ENCODE measurements at places on chromosomes 3 and 15. TPM values are rescaled to one million over a fixed set of nuclear protein-coding genes. Genes with fewer than 3 reads are reported as not detected.

The SPESP1 gene
- 0.97 TPM for total RNA-seq

The ADGRG7 gene
- total RNA-seq: not detected

The GOLGA8T gene
- not detected for total RNA-seq

The SERINC4 gene
- 0.28 TPM for total RNA-seq

The AGBL1 gene
- total RNA-seq: 0.14 TPM

The RBP2 gene
- not detected for total RNA-seq

The KCNMB3 gene
- total RNA-seq: 0.52 TPM

GRCh38 chr15:58525991-58526421, 94.2 kb downstream of the LIPC start:
- H3K27me3 ChIP-seq: no peaks in the 10 kb centered on the region
- no peaks in the 10 kb centered on the region for H3K36me3 ChIP-seq
- DNase-seq: no peak

GRCh38 chr3:187903697-187904096, 158.4 kb upstream of the BCL6 start:
- no peak overlapping the region for H3K4me3 ChIP-seq
- DNase-seq: no peak
- no peaks in the 10 kb centered on the region for H3K36me3 ChIP-seq
- H3K4me1 ChIP-seq: peaks cover 11% of the 10 kb centered on the region
- no peak overlapping the region for H3K27ac ChIP-seq

GRCh38 chr3:181358562-181358961, 353.2 kb upstream of the SOX2 start:
- H3K4me3 ChIP-seq: no peak overlapping the region
- no peaks in the 10 kb centered on the region for H3K4me1 ChIP-seq
- no peaks in the 10 kb centered on the region for H3K27me3 ChIP-seq
- no peak for DNase-seq

GRCh38 chr3:160379628-160380214, 19.3 kb downstream of the IFT80 start:
- no peaks in the 10 kb centered on the region for H3K27me3 ChIP-seq
- DNase-seq: no peak
- no peak overlapping the region for H3K4me3 ChIP-seq
- H3K27ac ChIP-seq: no peak overlapping the region

GRCh38 chr15:69232144-69232543, 66.6 kb upstream of the PAQR5 start:
- no peak overlapping the region for H3K4me3 ChIP-seq
- no peaks in the 10 kb centered on the region for H3K36me3 ChIP-seq
- H3K4me1 ChIP-seq: peaks cover 2% of the 10 kb centered on the region
- H3K27ac ChIP-seq: no peak overlapping the region
- no peaks in the 10 kb centered on the region for H3K27me3 ChIP-seq
- DNase-seq: no peak

DNA sequence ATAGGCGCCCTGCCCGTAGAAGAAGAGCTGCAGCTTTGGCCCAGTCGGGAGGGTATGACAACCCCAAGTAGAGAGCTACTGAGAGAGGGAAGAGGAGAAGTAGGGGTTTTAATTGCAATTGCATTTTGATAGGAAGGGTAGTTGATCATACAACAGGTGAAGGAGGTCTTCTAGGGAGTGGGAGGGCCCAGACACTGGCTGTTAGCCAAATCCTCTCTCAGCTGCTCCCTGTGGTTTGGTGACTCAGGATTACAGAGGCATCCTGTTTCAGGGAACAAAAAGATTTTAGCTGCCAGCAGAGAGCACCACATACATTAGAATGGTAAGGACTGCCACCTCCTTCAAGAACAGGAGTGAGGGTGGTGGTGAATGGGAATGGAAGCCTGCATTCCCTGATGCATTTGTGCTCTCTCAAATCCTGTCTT, 408.9 kb upstream of the THBS1 start:
- no peaks in the 10 kb centered on the region for H3K36me3 ChIP-seq
- H3K27me3 ChIP-seq: peaks cover 24% of the 10 kb centered on the region
- H3K4me1 ChIP-seq: peaks cover 4% of the 10 kb centered on the region
- H3K27ac ChIP-seq: no peak overlapping the region
- no peak overlapping the region for H3K4me3 ChIP-seq

All from activated T-helper 2 cell treated with anti-CD3 and anti-CD28 coated beads, Interferon-gamma antibody, Interleukin-2, Interleukin-4, amounts not matched to agents 10 μg/mL and 5 μg/mL and 100 μg/mL, durations not matched to agents 14 hours and 24 hours and 36 hours (primary cell).